ENCODE measurements at places on chromosomes 11 and 22. TPM values are rescaled to one million over a fixed set of nuclear protein-coding genes. Genes with fewer than 3 reads are reported as not detected.

Gene NLRX1
- 12.5 TPM for total RNA-seq

Gene C22orf42
- not detected for total RNA-seq

Gene OOSP4A
- total RNA-seq, result not detected

Gene KIRREL3
- total RNA-seq, result 8.8 TPM

Gene RAC2
- not detected for total RNA-seq

Gene PHLDB1
- total RNA-seq, result 7.0 TPM

Measured in A549 treated with ZK216348 at 1 μM for 4 hours (cell line).